SK-N-SH (cell line): ENCODE measurements at places on chromosomes 3 and 15. TPM values are rescaled to one million over a fixed set of nuclear protein-coding genes. Genes with fewer than 3 reads are reported as not detected.

Gene DUOXA1
- 0.02 TPM in 1 of 2 replicates, not detected in the other for polyA plus RNA-seq

DNA sequence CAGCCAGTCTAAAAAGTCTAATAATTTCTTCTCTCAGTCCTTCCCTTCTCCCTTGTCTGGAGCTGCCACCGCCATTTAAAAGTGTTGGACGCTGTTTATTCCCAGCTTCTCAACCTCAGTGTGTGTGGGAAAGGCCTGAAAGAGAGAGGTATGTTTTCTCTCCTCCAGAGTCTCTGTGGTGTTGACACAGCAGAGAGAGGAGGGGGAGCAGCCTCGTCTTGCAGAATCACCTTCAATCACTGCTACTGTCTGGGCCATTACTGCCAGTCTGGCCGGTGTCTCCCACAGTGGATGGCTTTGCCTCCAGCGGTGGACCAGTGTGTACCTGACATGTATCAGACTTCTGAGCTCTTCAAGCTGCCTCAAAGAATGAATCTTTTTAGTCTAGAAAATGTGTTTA lies 101.4 kb upstream of the TRIM42 start:
- no peaks in the 10 kb centered on the region for H3K27me3 ChIP-seq
- DNase-seq: no peak
- no peaks in the 10 kb centered on the region for H3K4me1 ChIP-seq
- no peaks in the 10 kb centered on the region for H3K36me3 ChIP-seq
- H3K4me3 ChIP-seq: no peak overlapping the region

DNA sequence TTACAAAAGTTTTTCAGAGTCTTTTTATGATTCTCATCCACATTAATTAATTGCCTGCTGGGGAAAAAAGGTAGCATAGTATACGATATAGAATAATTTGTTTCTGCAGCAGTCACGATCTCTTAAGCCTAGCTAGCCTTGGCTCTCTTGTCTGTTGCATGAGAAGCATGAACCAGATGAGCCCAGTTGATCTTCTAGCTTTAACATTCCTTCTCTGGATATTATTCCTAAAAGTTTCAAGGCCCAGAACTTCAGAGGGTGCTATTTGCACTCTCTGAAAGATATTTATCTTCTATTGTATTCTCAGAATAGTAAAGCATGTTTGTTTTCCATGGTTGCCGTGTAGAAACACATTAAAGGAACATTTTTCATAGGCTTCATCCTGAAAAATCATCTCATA lies 69.3 kb downstream of the BTLA start:
- no peak for DNase-seq
- no peaks in the 10 kb centered on the region for H3K36me3 ChIP-seq
- no peak overlapping the region for H3K4me3 ChIP-seq
- H3K27ac ChIP-seq: no peak overlapping the region

Gene ANKUB1
- not detected in 2 replicates for polyA plus RNA-seq

Gene GOLGA6B
- 0.03 TPM in 1 of 2 replicates, not detected in the other for polyA plus RNA-seq

- H3K36me3 ChIP-seq: no peaks in the 10 kb centered on the region
- no peak overlapping the region for H3K4me3 ChIP-seq
- no peaks in the 10 kb centered on the region for H3K27me3 ChIP-seq
- H3K4me1 ChIP-seq: peaks cover 11% of the 10 kb centered on the region
- no peak overlapping the region for H3K27ac ChIP-seq
Observed at GRCh38 chr15:60635507-60636352, 156.8 kb upstream of the ICE2 start.

Gene ZDHHC19
- not detected in 2 replicates for polyA plus RNA-seq

GRCh38 chr3:28745436-28745835 lies 396.8 kb upstream of the AZI2 start:
- no peak for DNase-seq
- H3K27ac ChIP-seq: peak overlapping the region; percentile 83
- H3K27me3 ChIP-seq: no peaks in the 10 kb centered on the region
- H3K4me3 ChIP-seq: no peak overlapping the region
- peaks cover 8% of the 10 kb centered on the region for H3K4me1 ChIP-seq
- no peaks in the 10 kb centered on the region for H3K36me3 ChIP-seq

- no peaks in the 10 kb centered on the region for H3K27me3 ChIP-seq
- no peaks in the 10 kb centered on the region for H3K4me1 ChIP-seq
- no peak for DNase-seq
- no peak overlapping the region for H3K27ac ChIP-seq
- H3K36me3 ChIP-seq: no peaks in the 10 kb centered on the region
Observed at GRCh38 chr3:43207628-43208085, 78.7 kb upstream of the SNRK start.

- no peaks in the 10 kb centered on the region for H3K27me3 ChIP-seq
- no peaks in the 10 kb centered on the region for H3K36me3 ChIP-seq
- no peak overlapping the region for H3K4me3 ChIP-seq
- peaks cover 6% of the 10 kb centered on the region; the same call in 1 of the 2 replicates for H3K4me1 ChIP-seq
Observed at GRCh38 chr15:76674883-76675282, 230.3 kb downstream of the SCAPER start.

Gene SLC28A1
- not detected in 2 replicates for polyA plus RNA-seq

GRCh38 chr15:73108676-73109075 lies 56.4 kb downstream of the NEO1 start:
- no peak overlapping the region for H3K27ac ChIP-seq
- H3K4me1 ChIP-seq: no peaks in the 10 kb centered on the region
- H3K27me3 ChIP-seq: no peaks in the 10 kb centered on the region
- no peaks in the 10 kb centered on the region for H3K36me3 ChIP-seq
- DNase-seq: no peak
- no peak overlapping the region for H3K4me3 ChIP-seq

Gene RAB7A
- 271 and 329 TPM in 2 replicates for polyA plus RNA-seq

Gene ACTC1
- not detected in 2 replicates for polyA plus RNA-seq

DNA sequence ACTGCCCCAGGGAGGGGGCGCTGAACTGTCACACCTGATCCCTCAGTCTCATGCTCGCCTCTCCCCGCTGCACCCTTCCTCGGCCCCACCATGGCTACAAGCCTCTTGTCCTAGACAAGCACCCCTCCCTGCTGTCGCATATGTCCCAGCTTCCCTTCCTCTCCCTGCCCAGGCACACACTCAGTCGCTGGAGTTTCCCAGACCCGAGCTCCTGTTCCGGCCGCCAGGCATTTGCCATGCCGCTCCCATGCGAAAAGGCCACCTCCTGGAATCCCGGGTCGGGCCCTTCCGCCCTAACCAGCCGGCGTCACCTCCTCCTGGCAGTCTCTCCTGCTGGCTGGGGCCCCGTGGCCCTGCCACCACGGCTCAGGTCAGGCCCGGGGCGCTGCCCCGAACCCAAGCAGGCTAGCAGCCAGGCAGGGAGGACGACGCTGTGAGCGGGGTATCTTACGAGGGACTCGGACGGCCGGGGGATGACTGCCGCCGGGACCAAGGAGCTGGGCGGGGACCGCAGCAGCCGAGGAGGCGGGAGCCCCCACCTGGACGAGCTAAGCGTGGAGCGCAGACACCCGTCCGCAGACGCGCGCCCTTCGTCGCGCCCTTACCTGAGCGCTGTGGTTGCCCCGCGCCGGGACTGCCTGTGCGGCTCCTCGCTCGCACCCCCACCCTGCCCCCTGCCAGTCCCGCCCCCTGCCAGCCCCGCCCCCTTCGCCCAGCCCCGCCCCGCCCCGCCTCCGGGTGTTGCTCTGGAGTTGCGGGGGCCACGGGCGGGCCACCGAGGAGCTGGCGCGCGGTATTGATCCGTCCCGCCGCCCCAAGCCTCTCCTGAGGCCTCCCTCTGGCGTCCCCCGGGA lies at the start of gene ALS2CL:
Gene ALS2CL (minus strand): TSS at position 642 of the 854 bp plus-strand sequence. CDS start 4,239 bp downstream, outside the sequence.
- H3K4me1 ChIP-seq: no peaks in the 10 kb centered on the region
- no peaks in the 10 kb centered on the region for H3K27me3 ChIP-seq
- H3K4me3 ChIP-seq: peak within 1 kb of the TSS; percentile 54
- peak; percentile 92 for DNase-seq

DNA sequence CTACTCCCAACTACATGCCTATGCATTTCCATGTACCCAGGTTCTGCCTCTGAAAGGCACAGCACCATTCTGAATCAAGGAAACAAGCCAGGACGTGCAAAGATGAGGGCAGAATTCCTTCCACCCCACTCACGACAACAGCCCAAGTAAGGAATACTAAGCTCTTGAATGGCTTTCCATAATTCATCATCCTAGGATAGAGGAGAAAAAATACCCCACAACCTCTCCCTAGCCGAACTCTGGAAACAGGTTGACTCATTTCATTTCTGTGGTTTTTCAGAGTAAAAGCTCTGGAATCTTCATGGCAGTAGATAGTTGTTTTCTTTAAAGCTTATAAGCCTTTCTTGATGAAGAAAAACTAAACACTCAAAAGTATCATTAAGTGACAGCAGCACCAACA lies 77.8 kb downstream of the PDZRN3 start:
- peaks cover 10% of the 10 kb centered on the region for H3K36me3 ChIP-seq
- no peak for DNase-seq
- peak overlapping the region; percentile 95 for H3K27ac ChIP-seq
- no peak overlapping the region; the same call in 1 of the 2 replicates for H3K4me3 ChIP-seq

GRCh38 chr3:147699175-147699838 lies 290.1 kb downstream of the ZIC1 start:
- H3K27me3 ChIP-seq: no peaks in the 10 kb centered on the region
- DNase-seq: no peak
- H3K4me3 ChIP-seq: no peak overlapping the region
- H3K27ac ChIP-seq: no peak overlapping the region

DNA sequence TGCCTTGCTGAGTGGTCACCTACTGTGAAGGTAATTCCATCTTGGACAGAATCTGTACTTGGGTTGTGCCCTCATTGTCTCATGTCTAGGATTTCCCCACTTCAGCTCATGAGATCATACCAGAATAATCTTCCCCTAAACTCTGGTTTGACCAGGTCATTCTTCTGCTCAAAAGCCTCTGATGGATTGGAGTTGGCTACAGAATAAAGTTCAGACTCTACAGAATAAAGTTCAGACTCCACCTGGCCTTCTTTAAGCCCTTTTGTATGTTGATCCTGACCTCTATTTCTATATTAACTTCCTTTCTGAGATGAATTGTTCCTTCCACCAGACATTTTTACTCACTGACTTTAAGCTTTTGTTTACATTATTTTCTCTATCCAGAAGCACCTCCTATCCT lies 6.4 kb upstream of the GLCE start:
- H3K27ac ChIP-seq: peak overlapping the region; percentile 15; the same call in 1 of the 2 replicates
- H3K4me3 ChIP-seq: no peak overlapping the region
- H3K27me3 ChIP-seq: no peaks in the 10 kb centered on the region
- DNase-seq: no peak
- no peaks in the 10 kb centered on the region; the same call in 1 of the 2 replicates for H3K4me1 ChIP-seq

Gene SLC35G2
- polyA plus RNA-seq: 9.7 and 10.6 TPM in 2 replicates

Gene POPDC2
- 19.9 and 38.8 TPM in 2 replicates for polyA plus RNA-seq

GRCh38 chr15:85525755-85526154 lies 145.4 kb downstream of the AKAP13 start:
- H3K4me3 ChIP-seq: no peak overlapping the region
- H3K36me3 ChIP-seq: 0 out of 2 replicates have a peak, but pooled peaks cover 3% of the 10 kb centered on the region
- DNase-seq: no peak
- no peak overlapping the region for H3K27ac ChIP-seq
- no peaks in the 10 kb centered on the region; the same call in 1 of the 2 replicates for H3K4me1 ChIP-seq

DNA sequence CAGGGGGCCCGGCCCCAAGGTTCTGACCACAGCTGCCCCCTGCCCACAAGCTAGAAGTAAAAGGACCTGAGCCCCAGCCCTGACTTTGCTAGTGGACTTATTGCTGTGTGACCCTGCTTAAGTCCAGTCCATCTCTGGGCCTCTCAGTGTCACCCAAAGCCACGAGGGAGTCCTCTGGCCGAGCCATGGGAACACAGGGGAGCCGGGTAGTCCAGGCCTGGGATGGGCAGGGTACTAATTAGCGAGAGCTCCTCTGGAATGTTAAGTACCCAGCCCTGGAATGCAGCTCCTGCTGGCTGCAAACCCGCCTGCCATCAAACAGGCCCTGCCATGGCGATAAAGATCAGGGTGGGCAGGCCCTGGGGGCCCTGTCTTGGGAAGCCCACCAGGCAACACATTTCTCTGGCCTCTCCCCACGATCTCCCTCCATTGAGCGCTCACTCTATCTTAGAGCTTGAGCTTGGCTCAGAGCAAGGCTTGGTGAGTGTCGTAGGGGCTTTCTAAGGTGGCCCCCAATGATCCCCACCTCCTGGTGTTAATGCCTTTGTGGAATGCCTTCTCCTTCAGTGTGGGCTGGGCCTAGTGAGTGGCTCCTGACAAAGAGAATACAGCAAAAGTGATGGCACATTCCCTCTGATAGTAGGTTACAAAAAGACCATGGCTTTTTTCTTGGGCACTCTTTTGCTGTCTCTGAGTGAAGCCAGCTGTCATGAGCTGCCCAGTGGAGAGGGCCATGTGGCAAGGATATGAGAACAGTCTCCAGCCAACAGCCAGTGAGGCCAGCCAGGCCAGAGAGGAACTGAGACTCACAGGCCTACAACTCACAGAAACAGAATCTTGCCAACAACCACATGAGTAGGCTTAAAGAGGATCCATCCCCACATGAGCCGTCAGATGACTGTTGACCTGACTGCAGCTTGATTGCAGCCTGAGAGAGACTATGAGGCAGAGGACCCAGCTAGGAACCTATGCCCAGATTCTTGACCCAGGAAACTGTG lies 133.1 kb downstream of the SMAD6 start:
- no peak overlapping the region for H3K4me3 ChIP-seq
- H3K4me1 ChIP-seq: peaks cover 23% of the 10 kb centered on the region
- no peak for DNase-seq
- no peaks in the 10 kb centered on the region for H3K27me3 ChIP-seq
- no peaks in the 10 kb centered on the region for H3K36me3 ChIP-seq

DNA sequence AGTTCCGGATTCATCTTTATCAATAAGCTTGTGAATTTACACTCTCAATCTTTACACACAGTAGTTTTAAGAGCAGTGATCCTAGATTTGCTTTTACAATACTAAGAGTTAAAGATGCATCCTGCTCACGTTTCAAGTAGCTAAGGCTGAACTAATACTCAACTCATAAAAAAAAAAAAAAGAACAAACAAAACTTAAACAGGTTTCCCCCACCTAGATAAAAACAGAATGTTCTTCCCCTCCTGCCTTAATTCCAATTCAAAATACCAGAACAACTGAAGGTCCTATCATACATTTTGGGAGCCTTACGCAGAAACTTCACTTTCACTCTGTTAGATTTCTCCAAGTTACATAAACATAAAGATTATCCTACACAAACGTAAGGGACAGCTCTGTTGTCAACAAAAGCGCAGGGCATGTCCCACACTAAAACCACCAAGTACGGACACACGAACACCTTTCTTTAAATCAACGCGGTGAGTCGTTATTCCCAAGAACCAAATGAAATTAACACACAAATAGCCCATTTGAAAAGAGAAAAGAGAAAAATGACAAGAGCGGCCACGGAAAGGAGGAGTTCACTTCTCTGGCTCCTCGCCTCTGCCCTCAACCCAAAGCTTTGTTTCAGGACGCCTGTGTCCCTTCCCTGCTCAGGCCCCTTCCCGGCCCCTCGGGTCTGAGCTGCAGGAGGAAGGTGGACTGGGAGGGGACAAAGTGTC lies 941 bp downstream of the CBLB start:
- H3K27me3 ChIP-seq: no peaks in the 10 kb centered on the region
- DNase-seq: no peak
- H3K36me3 ChIP-seq: peaks cover 28% of the 10 kb centered on the region
- H3K4me3 ChIP-seq: peak overlapping the region; percentile 84
- peak overlapping the region; percentile 94 for H3K27ac ChIP-seq

- H3K27ac ChIP-seq: no peak overlapping the region
- no peak overlapping the region for H3K4me3 ChIP-seq
- no peak for DNase-seq
- no peaks in the 10 kb centered on the region for H3K36me3 ChIP-seq
Observed at GRCh38 chr3:159174715-159175692, 373.1 kb downstream of the MFSD1 start.

- H3K27ac ChIP-seq: no peak overlapping the region
- DNase-seq: no peak
- no peaks in the 10 kb centered on the region for H3K4me1 ChIP-seq
- H3K27me3 ChIP-seq: no peaks in the 10 kb centered on the region
- peaks cover 37% of the 10 kb centered on the region for H3K36me3 ChIP-seq
- H3K4me3 ChIP-seq: no peak overlapping the region
Observed at GRCh38 chr15:75597667-75598341, 18.7 kb upstream of the PTPN9 start.
